MCF 10A (cell line): ENCODE measurements at places on chromosomes 1 and 21. TPM values are rescaled to one million over a fixed set of nuclear protein-coding genes. Genes with fewer than 3 reads are reported as not detected.
A peak's percentile ranks its signal among the peaks of the same experiment; 100 is the strongest.

DNA sequence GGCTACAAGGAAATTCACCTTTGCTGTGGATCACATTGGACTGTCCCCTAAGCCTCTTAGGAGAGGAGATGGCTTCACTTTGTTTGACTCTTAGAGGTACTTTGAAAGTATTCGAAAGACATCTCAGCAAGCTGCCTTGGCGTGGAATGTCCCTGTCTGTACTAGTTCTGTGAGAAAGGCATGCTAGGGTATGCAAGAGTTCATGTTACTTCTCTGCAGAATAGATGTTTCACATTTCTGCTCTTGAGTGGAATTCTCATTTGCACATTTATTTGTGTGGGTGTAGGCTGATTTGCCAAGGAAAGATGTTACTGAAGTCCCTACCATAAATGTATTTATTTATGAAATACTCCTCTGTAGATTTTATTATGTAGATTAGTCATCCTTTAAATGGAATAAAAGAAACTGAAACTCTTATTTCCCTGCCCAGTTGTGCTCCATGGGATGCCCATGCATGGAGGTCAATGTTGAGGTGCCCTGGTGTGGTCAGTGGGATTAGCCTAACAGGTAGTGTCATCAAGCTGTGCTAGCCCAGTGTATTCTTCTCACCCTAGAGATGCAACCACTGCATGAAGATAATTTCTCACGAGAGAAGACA is 13.8 kb downstream of the MIA3 start:
- DNase-seq, result no peak
- H3K36me3 ChIP-seq, result peaks cover 92% of the 10 kb centered on the region
- peak overlapping the region; percentile 24 for H3K27ac ChIP-seq
- peaks cover 16% of the 10 kb centered on the region for H3K4me1 ChIP-seq

- no peak overlapping the region for H3K27ac ChIP-seq
- no peaks in the 10 kb centered on the region for H3K27me3 ChIP-seq
- DNase-seq, result no peak
- H3K4me3 ChIP-seq, result no peak overlapping the region
- H3K36me3 ChIP-seq, result no peaks in the 10 kb centered on the region
These were observed 5.4 kb upstream of the PRDM16 start for GRCh38 chr1:3063379-3064295.

DNA sequence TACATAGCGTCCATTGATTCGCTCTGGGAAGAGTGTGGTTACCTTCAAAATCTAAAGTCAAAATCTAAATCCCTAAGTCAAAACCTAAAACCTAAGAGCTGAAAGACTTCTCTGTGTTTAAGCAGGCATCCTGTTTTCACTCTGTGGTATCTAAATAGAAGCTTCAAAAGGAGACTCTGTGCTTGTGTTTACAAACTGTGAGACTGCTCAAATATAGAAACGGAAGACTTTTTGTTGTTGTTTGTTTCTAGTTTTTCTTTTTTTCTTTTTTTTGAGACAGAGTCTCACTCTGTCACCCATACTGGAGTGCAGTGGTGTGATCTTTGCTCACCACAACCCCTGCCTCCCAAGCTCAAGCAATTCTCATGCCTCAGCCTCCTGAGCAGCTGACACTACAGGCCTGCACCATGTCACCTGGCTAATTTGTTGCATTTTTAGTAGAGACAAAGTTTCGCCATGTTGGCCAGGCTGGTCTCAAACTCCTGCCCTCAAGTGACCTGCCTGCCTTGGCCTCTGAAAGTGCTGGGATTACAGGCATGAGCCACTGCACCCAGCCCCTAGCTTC is 425.9 kb downstream of the SMYD3 start:
- DNase-seq, result no peak
- no peaks in the 10 kb centered on the region for H3K36me3 ChIP-seq
- H3K27ac ChIP-seq, result no peak overlapping the region
- no peaks in the 10 kb centered on the region for H3K4me1 ChIP-seq
- H3K27me3 ChIP-seq, result no peaks in the 10 kb centered on the region
- no peak overlapping the region for H3K4me3 ChIP-seq

The APCS gene
- total RNA-seq, result not detected in 2 replicates

The NBPF4 gene
- total RNA-seq, result not detected in 2 replicates

The SPRR2B gene
- total RNA-seq, result not detected in 2 replicates

The MTR gene
- total RNA-seq, result 54.6 and 59.1 TPM in 2 replicates
